AG04449 (cell line): ENCODE measurements at places on chromosomes 4 and X.

- DNase-seq: no peak
Observed at GRCh38 chr4:88524171-88524570, 595 bp upstream of the PYURF start.

GRCh38 chr4:18593297-18594002 lies 571.9 kb upstream of the LCORL start:
- DNase-seq: peak; percentile 12

GRCh38 chr4:122364700-122365404 lies 14.0 kb upstream of the ADAD1 start:
- DNase-seq: no peak

DNA sequence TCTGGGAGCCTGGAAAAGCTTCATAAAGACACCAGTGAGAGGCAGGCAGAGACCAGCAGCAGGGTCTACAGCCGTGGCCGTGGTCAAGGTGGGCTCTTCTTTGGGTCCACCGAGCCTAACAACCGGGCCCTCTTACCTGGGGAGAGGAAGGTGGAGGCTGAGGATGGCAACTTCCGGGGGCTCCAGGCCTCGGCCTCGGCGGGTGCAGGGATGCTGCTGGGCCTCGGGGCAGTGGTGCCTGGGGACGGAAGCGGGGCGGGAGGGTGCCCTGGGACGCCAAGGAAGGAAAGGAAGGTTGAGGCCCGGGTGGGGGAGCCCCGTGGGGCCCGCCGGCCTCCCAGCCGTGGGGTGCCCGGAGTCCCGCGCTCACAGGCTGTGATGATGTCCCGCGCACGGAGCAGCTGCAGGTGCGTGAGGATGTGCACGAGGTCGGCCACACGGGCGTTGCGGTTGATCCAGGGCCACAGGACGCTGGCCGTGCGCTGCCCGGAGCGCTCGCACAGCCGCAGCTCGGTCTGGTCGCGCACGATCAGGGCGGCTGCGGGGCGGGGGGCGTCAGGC lies 561 bp downstream of the IRAK1 start:
- no peak for DNase-seq

GRCh38 chr4:99610605-99611175 lies 36.1 kb downstream of the MTTP start:
- no peak for DNase-seq

DNA sequence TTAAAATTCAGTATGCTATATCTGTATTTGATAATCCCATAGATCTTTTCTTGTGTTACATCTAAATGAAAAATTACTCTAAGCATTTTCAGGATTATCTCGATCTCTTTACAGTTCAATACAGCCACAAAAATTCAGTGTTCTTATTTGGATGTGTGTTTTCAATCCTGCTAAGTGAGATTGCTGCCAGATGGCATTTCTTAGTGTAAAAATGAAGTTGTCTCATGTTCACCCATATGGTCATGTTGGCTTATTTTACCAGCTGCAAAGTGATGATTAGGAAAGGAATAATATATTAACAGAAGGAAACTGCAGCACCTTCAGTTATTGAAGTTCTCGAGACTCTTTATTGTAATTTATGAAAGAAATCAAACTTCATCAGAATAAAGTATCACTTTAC lies 12.1 kb upstream of the FAM47A start:
- DNase-seq: no peak

- DNase-seq: no peak
Observed at GRCh38 chr4:63728480-63729177, 680.6 kb downstream of the TECRL start.

DNA sequence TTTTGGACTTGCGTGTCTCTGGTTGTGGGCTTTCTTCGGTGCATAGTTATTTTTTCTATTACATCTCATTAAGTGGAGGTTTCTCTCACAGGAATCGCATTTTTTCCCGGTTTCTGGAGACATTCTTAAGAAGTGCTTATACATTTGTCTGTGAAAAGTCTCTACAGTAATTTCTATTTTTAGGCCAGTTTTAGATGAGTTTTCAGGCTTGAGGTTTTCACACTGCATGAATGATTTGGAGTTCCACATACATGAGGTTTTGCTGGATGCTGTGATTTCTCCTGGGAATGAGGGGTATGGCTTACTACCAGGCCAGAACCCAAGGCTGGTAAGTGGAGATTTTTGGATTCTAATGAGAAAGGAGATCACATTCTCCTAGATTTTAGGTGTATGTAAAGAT lies 422.6 kb upstream of the SLIT2 start:
- DNase-seq: no peak

- peak; percentile 73 for DNase-seq
Observed at GRCh38 chrX:46791927-46792809, 33.2 kb upstream of the SLC9A7 start.

DNA sequence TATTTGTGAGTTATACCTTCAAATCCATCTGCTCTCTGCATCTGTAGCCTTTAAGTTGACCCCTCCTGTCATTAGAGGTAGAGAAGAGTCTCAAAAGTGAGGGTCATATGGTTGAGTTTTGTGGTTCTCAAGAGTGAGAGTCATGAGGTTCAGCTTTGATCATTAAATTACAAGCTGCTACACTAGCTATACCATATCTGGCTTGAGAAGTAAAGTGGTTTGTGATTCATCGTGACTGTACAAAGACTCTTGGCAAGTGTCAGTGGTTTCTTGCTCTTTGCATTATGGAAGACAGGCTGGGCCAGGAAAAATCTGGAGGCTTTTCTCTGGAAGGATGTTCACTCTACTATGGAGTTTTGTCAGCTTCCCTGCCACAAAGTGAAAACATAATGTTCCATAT lies 170.6 kb downstream of the ZC4H2 start:
- DNase-seq: no peak

GRCh38 chr4:14100349-14100748 lies 472.8 kb upstream of the BOD1L1 start:
- DNase-seq: no peak

- no peak for DNase-seq
Observed at GRCh38 chr4:5888222-5889001, 4.5 kb downstream of the CRMP1 start.

DNA sequence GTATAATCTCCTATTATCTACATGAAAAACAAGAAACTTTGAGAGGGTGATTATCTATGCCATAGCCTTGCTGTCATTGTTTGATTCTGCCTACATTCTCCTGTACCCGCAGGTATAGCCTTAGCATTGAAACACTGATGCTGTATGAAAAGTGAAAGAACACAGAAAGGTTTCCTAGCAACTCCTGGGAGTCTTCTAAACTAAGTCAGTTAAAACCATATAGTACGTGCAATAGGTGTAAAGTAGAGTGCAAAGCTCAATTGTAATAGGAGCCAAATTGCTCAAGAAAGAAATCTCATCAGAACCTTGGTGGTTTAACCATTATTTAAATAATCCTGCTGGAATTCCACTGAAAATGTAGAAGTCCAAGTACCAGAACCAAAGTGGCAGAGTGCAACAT lies 489.7 kb downstream of the PCDH10 start:
- no peak for DNase-seq

GRCh38 chr4:161188578-161188977 lies 975.2 kb downstream of the FSTL5 start:
- DNase-seq: no peak

- no peak for DNase-seq
Observed at GRCh38 chrX:130415201-130415600, 13.4 kb downstream of the RBMX2 start.
